A673 (cell line): ENCODE measurements at places on chromosomes 6 and 20. TPM values are rescaled to one million over a fixed set of nuclear protein-coding genes. Genes with fewer than 3 reads are reported as not detected.

THBD gene
- not detected in 2 replicates for total RNA-seq

ADA gene
- total RNA-seq, result 19.3 and 27.2 TPM in 2 replicates

MAS1 gene
- total RNA-seq, result not detected in 2 replicates

CDKAL1 gene
- total RNA-seq, result 33.4 and 35.5 TPM in 2 replicates

ID4 gene
- 29.3 and 30.5 TPM in 2 replicates for total RNA-seq

GFOD1 gene
- total RNA-seq, result 7.5 and 8.8 TPM in 2 replicates

NQO2 gene
- 92.7 and 97.3 TPM in 2 replicates for total RNA-seq

HAO1 gene
- total RNA-seq, result not detected in 2 replicates

TCEA2 gene
- 35.0 and 41.3 TPM in 2 replicates for total RNA-seq

DNA sequence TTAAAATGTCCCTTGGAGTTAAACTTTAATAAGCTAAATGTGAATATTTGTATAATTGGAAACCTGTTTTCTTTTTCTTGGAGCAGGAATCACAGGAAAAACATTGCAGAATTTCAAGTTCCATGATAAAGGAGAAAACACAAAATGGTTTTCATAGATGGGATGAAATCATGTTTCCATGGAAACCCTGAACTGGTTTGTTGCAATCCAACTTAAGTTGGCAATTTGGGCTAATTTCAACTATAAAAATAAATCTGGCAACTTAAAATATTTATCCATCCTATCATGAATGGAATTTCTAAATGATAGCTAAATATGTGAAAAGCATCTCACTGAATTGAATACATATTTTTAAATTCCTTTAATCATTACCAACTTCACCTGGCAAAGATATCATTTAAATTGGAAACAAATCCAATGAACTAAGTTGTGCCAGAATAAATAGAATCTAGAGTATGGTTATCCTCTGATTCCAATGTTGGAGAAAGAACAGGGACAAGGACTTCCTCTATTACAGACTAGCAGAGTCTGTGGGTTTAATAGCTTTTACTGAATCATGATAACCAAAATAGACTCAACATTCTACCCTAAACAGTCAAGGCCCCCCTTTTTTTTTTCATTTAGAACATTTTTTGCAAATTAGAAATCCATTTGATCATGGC lies 33.2 kb downstream of the COL21A1 start:
- H3K27me3 ChIP-seq, result no peaks in the 10 kb centered on the region
- no peak for DNase-seq
- no peaks in the 10 kb centered on the region for H3K36me3 ChIP-seq

DNA sequence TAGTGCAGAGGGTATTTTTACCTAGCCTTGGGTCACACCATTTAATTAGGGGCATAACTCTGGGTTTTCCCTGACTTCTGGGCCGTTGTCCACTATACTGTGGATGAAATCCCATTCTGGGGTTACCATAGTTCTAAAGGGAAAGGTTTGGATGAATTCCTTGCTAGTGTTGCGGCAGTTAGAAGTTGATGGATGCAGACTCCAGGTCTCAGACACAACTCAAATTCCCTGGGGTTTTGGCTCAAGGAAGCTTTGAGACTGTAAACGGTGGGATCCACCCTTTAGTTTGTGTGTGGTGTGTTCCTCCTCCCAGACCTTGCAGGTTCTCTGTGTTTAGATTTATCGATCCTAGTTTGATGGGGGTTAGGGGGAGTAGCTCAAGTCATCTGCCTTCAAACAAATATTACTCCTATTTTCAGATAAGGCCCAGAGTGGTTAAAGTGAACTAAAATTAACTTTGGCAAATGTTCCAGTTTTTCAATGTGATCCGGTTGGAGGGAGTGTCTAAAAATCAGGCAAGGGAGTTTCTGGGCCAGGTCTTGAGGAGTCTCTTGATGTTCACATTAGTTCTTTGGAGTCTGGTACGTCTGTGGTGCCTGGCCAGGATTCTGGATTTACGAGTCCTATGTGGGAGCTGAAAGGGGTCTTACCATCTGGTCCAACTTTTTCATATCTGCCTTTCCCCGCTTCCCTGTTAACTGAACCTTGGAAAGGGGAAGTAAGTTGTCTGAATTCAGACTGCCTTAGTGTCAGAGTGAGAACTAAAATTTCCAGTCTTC lies 1.5 kb downstream of the RALY start:
- peak overlapping the region; percentile 98 for H3K27ac ChIP-seq
- H3K4me1 ChIP-seq, result peaks cover 22% of the 10 kb centered on the region
- H3K4me3 ChIP-seq, result peak overlapping the region; percentile 68
- peak; percentile 37 for DNase-seq
- no peaks in the 10 kb centered on the region for H3K27me3 ChIP-seq
- no peaks in the 10 kb centered on the region for H3K36me3 ChIP-seq

DNA sequence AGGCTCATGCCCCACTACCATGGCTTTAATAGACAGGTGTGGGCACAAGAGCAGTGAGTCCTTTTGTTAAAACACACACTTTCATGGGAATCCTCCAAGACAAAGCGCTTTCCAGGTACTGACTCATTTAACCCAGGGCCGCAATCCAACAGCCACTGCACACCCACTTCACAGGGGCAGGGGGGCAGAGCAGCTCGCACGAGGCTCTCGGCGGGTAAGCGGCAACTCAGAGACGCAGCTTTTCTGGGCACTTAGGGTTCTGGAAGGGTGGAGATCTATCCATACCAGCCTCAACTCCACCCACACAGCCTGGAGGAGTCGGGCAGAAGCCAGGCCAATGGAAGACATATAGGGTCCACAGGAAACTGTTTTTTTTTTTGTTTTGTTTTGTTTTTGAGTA lies 28.6 kb downstream of the PSMG4 start:
- no peak overlapping the region for H3K27ac ChIP-seq
- no peak for DNase-seq
- no peak overlapping the region for H3K4me3 ChIP-seq
- H3K4me1 ChIP-seq, result peaks cover 8% of the 10 kb centered on the region
- H3K27me3 ChIP-seq, result no peaks in the 10 kb centered on the region

GRCh38 chr6:24855395-24856245 lies 56.9 kb upstream of the ARMH2 start:
- H3K27me3 ChIP-seq, result no peaks in the 10 kb centered on the region
- no peak overlapping the region for H3K27ac ChIP-seq
- H3K4me3 ChIP-seq, result no peak overlapping the region
- H3K36me3 ChIP-seq, result no peaks in the 10 kb centered on the region

GRCh38 chr6:19181211-19181610 lies 656.0 kb upstream of the ID4 start:
- DNase-seq, result no peak
- peaks cover 3% of the 10 kb centered on the region for H3K4me1 ChIP-seq
- no peaks in the 10 kb centered on the region for H3K27me3 ChIP-seq

DNA sequence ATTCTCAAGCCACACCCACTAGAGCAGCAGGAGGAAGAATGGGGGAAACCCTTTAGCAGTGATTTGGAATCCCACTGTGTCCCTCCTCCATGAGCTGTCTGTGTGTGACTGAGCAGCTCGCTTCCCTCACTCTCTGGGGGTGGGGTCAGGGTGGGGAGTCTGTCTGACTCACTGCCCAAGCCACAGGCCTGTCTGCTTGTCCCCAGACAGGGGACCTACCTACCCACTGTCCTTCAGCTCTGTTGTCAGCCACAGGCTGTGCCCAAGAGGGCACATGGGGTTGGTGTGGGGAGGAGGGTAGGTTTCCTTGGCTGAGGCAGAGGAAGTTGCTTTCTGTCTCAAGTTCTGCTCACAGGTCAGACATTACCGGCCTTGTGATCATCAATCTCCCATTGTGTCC lies 127.0 kb downstream of the MAFB start:
- DNase-seq, result no peak
- H3K36me3 ChIP-seq, result no peaks in the 10 kb centered on the region
- no peaks in the 10 kb centered on the region for H3K27me3 ChIP-seq
- H3K27ac ChIP-seq, result no peak overlapping the region

GRCh38 chr20:21901470-21902275 lies 196.2 kb downstream of the PAX1 start:
- no peak overlapping the region for H3K27ac ChIP-seq
- no peak for DNase-seq
- no peaks in the 10 kb centered on the region for H3K36me3 ChIP-seq
- no peaks in the 10 kb centered on the region for H3K4me1 ChIP-seq

DNA sequence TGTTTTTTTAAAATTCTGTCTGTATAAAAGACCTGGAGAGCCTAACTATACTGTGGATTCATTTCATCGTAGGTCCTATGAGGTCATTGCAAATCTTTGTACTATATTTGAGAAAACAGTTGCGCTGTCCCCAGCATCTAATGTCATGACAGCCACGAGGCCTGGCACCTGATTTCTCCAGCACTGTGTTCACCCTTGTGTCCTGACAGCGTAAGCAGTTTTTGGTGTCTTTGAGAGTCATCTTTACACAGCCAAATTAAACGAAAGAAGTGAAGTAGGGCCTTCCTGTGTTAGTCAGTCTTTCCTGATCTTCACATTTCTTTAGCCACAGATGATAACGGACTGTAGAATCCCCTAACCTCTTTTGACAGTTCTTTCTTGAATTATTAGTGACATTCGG lies 70.6 kb upstream of the PHACTR2 start:
- no peaks in the 10 kb centered on the region for H3K4me1 ChIP-seq
- DNase-seq, result no peak

- H3K4me1 ChIP-seq, result no peaks in the 10 kb centered on the region
- H3K27me3 ChIP-seq, result no peaks in the 10 kb centered on the region
- H3K4me3 ChIP-seq, result no peak overlapping the region
- H3K27ac ChIP-seq, result no peak overlapping the region
- H3K36me3 ChIP-seq, result no peaks in the 10 kb centered on the region
Observed at GRCh38 chr6:113921299-113921904, 49.5 kb downstream of the HDAC2 start.

DNA sequence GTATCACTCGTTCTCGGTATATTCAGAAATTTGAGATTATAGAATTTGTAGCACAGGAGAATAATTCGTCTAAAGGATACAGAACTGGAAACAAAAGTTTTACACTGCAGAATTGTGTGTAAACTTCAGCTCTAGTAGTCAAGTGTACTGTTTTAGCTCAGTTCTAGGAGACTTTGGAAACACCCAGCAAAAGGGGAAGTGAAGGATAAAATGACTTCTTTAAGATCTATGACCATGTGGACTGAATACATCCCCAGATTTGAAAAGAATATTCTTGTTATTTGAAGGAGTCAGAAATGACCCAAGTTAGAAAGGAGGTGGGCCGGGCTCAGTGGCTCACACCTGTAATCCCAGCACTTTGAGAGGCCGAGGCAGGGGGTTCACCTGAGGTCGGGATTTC lies 174.0 kb upstream of the FOXQ1 start:
- no peak for DNase-seq
- no peak overlapping the region for H3K27ac ChIP-seq
- no peak overlapping the region for H3K4me3 ChIP-seq
- no peaks in the 10 kb centered on the region for H3K36me3 ChIP-seq
- no peaks in the 10 kb centered on the region for H3K27me3 ChIP-seq

- no peaks in the 10 kb centered on the region for H3K27me3 ChIP-seq
- H3K36me3 ChIP-seq, result no peaks in the 10 kb centered on the region
- peaks cover 16% of the 10 kb centered on the region for H3K4me1 ChIP-seq
- peak overlapping the region; percentile 12 for H3K4me3 ChIP-seq
- DNase-seq, result peak; percentile 86
- H3K27ac ChIP-seq, result peak overlapping the region; percentile 65
Observed at GRCh38 chr6:63295553-63296194, 24.1 kb downstream of the LGSN start.

GRCh38 chr20:3239026-3239866 lies at the start of gene SLC4A11:
SLC4A11 (minus strand) TSS chr20:3239190; CDS start chr20:3239137, 53 bp downstream.
- H3K36me3 ChIP-seq, result no peaks in the 10 kb centered on the region
- H3K4me1 ChIP-seq, result peaks cover 9% of the 10 kb centered on the region
- H3K4me3 ChIP-seq, result peak within 1 kb of the TSS; percentile 48
- peak; percentile 61 for DNase-seq
- peaks cover 44% of the 10 kb centered on the region for H3K27me3 ChIP-seq

GRCh38 chr6:101114703-101115102 lies 233.6 kb upstream of the ASCC3 start:
- H3K4me1 ChIP-seq, result peaks cover 60% of the 10 kb centered on the region
- DNase-seq, result peak; percentile 90
- H3K36me3 ChIP-seq, result no peaks in the 10 kb centered on the region
- H3K27me3 ChIP-seq, result no peaks in the 10 kb centered on the region
- peak overlapping the region; percentile 9 for H3K4me3 ChIP-seq

GRCh38 chr20:53019464-53019863 lies 47.3 kb downstream of the TSHZ2 start:
- no peak overlapping the region for H3K4me3 ChIP-seq
- H3K27me3 ChIP-seq, result no peaks in the 10 kb centered on the region
- no peaks in the 10 kb centered on the region for H3K36me3 ChIP-seq
- H3K27ac ChIP-seq, result no peak overlapping the region

GRCh38 chr6:43391440-43392031 lies 22.1 kb upstream of the ZNF318 start:
- DNase-seq, result no peak
- H3K27me3 ChIP-seq, result no peaks in the 10 kb centered on the region
- no peak overlapping the region for H3K27ac ChIP-seq
- H3K4me1 ChIP-seq, result peaks cover 9% of the 10 kb centered on the region

DNA sequence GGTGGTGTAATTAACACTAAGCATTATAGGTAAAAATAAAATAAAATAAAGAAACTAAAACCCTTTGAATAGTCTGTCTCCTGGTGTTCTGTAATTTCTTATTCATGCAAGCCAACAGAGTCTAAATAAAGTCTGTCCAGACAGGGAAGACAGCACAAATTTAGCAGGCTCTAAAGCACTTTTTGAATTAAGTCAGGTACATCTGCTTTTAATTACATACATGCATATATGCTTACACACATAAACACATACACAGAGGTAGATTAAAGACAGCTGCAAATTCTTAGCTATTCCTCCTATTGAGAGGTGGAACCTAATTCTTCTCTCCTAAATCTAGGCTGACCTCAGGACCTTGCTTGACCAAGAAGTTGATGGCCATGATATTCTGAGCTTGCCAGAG lies 262.5 kb downstream of the PKHD1 start:
- no peak overlapping the region for H3K27ac ChIP-seq
- no peaks in the 10 kb centered on the region for H3K27me3 ChIP-seq
- no peaks in the 10 kb centered on the region for H3K4me1 ChIP-seq
- no peak overlapping the region for H3K4me3 ChIP-seq
- H3K36me3 ChIP-seq, result no peaks in the 10 kb centered on the region

DNA sequence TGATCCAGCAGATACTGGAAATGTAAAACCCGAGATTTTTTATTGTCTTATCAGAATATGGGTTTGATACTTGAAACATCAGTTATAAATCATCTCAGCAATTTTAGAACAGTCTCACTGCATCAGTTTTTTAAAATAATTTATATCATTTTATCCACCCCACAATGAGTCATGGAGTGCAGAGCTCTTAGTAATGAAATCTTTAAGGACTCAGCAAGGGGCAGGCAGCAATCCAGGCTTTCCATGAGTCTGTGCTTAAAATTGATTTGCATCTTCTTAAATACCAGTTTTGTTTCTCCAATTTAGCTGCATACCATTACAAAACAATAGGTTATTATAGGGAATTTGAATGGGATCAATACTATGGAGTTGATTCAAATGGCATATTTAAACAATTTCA lies 832.3 kb downstream of the C6orf118 start:
- no peak for DNase-seq
- H3K36me3 ChIP-seq, result no peaks in the 10 kb centered on the region
- H3K27ac ChIP-seq, result no peak overlapping the region

- H3K36me3 ChIP-seq, result no peaks in the 10 kb centered on the region
- DNase-seq, result no peak
- H3K4me1 ChIP-seq, result no peaks in the 10 kb centered on the region
- H3K27ac ChIP-seq, result no peak overlapping the region
- no peak overlapping the region for H3K4me3 ChIP-seq
Observed at GRCh38 chr6:15674690-15675386, 12.0 kb upstream of the DTNBP1 start.
